ENCODE measurements at places on chromosomes 1 and 21.

DNA sequence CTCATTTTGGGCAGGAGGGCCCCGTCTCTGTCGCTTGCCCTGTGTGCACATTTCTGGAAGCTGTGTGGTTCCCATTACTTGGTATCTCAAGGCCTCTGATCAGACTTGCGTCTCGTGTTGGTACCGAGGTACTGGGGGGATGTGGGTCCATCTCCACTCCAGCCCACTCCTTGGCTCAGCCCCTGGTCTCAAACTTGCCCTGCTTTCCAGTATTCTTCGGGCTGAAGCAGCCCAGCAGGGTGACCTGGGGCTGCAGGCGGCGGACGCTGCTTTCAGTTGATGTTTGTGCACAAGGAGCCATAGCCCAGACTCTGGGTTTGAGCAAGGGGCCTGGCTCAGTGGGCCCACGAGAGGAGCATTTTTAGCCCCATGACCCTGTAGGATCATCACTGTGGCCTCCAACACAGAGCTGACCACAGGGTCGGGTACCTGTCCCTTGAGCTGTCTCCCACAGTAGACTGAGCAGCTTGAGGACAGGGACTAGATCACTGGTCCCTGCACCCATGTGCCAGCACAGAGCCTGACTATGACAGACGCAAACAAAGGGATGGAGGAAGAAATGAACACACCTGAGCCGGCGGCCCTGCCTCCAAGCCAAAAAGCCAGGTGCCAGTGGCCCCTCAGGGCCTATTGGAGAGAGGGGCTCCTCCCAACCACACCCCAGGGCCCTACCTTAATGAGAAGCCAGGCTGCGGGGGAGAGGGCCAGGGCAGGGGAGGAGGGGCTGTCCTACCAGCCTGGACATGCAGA lies 46.8 kb downstream of the CHD5 start:
- no peak for DNase-seq

DNA sequence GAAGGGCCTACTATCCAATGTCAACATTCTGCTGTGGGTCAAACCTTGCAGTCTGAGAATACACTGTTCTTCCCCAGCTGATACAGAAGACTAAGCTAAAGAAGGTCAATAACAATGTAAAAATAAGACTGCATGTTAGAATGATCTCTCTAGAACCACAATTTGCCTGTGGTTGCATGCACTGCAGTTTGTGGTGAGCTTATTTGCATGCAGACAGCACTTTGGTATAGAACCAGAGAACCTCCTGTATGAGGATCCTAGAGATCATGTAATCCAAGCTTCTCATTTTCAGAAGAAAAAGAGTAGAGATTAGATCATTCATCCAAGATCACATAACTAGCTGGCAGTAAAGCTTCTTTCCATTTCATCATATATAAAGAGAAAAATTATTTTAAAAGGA lies 15.8 kb downstream of the SYNJ1 start:
- DNase-seq: peak; percentile 33

DNA sequence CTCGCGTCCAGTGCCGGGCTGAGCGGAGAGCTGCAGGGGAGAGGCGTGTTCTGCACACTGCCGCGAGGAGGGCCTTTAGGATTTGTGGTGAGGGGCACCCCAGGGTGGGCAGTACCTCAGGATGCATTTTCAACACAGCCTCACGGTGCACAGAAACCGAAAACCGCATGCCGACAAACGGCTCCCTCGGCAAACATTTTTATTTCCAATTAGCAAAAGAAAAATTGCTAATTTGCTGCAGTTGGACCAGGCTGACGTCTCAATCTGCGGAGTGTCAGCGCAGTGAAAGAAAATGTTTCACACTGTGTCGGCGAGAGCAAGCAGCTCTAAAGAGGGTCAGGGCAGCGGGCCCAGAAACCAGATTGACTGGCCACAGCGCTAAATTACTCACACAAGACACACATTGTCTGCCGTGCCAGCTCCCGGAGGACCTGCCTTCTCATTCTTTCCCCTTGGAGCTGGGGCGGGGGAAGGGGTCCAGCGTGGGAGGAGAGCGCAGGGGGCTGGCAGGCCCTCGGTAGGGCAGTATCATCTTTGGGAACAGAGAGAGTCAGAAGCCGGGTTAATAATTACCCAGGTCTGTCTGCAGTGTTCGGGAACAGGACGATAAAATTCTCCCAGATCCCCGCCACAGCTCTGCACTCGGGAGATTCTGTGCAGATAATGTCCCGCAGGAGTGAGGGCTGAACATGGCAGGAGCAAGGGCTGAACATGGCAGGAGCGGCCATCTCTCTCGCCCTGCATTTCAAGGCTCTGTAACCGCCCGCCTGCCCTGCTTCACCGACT lies 150.2 kb downstream of the PRDM16 start:
- no peak for DNase-seq

DNA sequence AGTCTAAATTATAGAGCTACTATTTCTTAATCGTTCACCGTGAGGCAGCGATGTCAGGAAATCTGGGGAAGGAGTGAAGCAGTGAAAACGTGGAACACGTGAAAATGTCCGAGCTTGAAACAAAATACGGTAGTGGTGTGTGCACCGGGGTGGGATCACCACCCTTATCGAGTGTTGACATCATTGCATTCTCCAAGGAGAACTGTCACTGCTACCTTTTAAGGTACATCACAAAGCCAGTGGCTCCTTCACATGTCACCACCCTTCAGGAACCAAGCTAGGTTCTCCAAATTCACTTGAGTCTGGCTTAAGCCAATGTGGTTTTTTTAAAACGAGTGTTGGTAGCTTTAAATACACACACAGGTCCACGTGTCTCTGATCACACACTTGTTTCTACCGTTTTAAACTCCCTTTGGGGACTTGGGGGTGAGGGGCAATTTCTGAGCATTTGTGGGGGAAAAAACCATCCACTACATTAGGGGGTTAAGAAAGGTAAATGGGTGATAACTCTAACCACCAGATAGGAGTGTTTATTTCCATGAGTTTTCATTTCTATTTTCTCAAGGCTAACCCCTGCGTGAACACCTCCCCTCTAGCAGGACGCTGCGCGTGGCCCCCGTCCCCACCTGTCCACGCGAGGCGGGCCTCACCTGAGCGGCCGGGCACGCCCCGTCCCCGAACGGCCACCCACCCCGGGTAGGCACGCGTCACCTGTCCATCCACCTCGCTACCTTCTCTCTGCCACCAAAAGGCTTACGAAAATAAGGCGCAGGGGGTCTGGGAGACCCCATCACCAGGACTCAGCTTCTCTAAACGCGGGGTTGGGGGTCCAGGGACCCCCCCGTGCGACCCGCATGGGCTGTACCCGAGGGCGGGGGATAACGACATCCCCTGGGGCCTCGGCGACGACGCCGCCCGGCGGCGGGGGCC lies 978 bp downstream of the PRDM15 start:
- no peak for DNase-seq

DNA sequence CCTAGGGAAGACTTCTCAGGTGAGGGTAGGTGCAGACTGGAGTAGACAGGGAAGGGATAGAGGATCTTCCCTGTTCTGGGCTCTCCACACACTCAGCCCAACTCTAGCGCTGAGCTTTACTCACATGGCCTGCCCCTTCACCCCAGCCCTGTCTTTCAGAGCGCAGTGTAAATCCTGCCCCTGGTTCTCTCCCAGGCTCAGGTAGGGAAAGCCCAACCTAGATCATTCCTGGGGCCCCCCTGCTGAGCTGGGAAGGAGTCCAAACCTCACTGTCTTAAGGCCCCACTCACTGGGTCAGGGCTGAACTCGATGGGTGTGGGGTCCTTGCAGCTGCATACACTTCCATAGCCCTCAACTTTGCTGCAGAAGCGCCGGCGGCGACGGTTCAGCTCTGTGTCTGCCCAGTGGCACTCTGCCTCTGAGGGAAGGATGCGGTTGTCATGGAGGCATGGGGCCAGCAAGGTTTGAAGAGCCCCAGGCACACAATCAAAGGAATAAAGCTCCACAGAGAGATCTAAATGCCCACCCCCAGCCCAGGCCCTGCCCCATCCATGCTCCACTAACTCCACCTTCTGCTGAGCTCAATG lies 4.2 kb downstream of the POMGNT1 start:
- DNase-seq: no peak

GRCh38 chr1:214623430-214623829 lies 20.4 kb downstream of the CENPF start:
- no peak for DNase-seq

- DNase-seq: no peak
These were observed 8.2 kb downstream of the SIM2 start for GRCh38 chr21:36706951-36707762.

DNA sequence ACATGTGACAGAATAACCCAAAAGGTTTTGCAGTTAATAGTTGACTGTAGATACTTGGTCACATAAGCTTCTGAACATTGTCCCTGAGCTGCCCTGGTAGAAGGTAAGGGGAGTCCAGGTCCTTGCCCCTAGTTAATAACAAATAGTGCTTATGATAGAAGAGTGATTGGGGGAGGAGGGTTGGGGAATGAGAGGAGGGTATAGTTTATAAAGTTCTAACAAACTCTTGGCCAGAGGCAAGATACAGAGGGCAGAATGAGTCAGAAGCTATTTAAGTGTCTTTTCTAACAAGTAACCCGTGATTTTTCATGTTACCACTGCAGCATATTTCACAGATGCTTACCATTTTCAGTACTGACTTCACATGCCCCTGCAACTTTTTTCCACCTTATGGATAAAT lies 26.7 kb upstream of the MYOCOS start:
- no peak for DNase-seq

DNA sequence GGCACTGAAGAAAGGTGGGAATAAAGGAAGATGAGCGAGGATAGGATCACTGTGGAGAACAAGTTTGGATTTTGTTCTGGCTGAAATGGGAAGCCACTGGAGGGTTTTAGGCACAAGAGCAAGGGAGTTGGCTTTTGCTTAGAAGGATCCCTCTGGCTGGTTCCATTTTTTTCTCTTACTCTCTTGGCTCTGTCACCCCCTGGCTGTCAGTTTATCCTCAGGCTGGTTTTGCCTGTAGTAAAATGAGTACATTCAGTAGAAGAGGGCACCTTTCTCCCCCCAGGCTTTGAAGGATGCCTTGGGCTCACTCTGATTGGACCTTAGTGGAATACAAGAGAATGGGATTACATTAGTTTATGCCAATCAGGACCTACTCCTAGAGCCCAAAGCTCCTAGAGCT lies 17.1 kb downstream of the CACHD1 start:
- no peak for DNase-seq

GRCh38 chr21:28632755-28633408 lies 359.8 kb downstream of the LTN1 start:
- DNase-seq: no peak

GRCh38 chr1:59485949-59486348 lies 189.1 kb downstream of the FGGY start:
- no peak for DNase-seq

DNA sequence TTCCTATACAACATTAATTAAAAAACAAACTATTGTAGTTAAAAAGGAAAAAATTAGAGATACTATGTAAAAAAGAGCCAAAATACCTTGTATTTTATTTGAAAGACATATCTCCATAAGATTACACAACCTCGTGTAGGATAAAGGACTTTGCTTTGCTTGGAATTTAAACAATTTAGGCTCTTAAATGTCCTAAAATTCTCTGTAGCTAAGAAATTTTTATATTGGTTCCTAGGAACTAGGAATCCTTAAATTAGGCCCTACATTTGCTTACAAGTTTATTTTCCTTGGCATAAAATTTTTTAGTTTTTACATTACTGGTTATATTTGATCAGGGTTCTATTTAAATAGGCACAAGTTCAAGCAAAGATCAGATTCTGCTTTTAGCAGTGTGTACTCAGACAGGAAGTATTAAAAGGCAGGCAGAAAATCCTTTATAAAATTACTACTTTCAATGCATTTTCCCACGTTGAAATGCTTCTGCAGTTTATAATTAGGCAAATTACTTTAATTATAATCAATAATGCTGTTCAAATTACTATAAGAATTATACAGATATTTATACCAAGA lies 3.4 kb upstream of the ANGPTL3 start:
- DNase-seq: no peak

- no peak for DNase-seq
These were observed 118.4 kb upstream of the L1TD1 start for GRCh38 chr1:62076286-62076685.

DNA sequence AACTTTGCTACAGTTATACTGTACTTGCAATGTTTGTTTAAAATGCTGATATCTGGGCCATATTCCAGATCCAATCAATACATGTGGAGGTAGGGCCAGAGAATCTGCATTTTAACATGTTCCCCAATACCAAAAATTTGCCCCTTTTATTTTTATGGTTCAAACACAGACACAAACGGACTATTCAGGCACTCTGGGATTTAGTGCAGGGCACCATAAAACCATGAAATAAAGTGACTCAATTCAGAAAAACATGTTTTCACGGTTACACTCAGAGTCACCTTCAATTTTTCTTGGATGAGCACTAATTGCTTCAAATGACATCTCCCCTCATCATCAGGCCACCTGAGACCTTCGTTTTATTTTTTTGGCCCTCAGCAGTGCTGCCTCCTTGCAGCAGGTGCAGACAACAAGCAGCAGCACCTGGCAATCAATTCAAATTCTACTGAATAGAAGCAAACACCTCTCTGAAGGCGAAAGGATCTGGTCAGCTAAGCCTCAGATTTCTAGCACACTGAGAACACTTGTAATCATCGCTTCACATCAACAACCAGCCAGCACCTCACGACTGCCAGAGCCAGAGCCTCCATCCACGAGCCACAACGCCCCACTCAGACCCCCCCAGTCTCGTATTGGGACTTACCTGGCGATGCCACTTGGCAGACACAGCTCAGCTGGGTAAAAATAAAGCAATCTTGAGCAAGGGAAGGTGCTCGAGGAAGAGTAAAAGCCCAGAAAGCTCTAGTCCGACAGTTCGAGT lies 1.1 kb downstream of the ERO1B start:
- DNase-seq: no peak

DNA sequence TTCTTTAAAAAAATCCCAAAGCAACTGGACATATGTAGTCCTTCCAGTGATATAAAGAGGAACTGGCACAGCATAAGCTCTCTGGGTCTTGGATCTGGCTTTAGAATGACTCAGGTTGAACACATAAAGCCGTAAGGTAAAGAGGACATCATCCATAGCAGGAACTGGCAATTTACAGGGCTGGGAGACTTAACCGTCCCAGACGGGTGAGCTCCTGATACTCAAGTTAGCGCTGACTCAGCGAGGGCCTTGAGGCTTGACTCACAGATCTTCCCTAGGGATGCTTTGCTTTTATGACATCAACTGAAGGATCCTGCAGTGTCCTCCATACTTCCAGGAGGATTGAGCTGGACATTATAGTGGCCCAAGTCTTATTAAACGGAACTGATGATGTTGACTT lies 154.1 kb downstream of the CLIC6 start:
- no peak for DNase-seq

- DNase-seq: peak; percentile 14
These were observed 56.2 kb downstream of the FCRL5 start for GRCh38 chr1:157496121-157496526.

DNA sequence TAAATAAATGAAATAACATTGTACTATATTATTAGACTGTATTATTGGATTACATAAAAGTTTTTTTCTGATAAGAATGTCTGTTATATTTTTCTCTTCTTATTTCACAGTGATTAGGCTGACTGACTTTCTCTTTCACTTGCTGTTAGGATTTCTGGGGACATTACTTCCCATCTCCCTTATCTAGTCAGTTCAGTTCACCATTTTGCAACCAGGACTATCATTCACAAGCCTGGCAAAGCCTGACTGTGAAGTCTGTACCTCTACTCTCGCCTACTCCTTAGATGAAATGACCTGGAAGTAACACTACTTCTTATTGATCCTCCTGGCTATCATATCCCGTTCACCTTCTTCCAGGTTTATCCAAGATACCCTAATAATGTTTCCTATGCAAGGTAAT lies 676.6 kb downstream of the USP25 start:
- no peak for DNase-seq

GRCh38 chr1:17640393-17640792 lies 100.9 kb downstream of the ARHGEF10L start:
- DNase-seq: no peak

GRCh38 chr21:28200726-28201125 lies 792.0 kb downstream of the LTN1 start:
- DNase-seq: no peak

Data from NCI-H1048 (cell line).